ENCODE measurements at places on chromosomes 11 and 22. TPM values are rescaled to one million over a fixed set of nuclear protein-coding genes. Genes with fewer than 3 reads are reported as not detected.

ZNHIT2 gene
- 21.9 TPM for total RNA-seq

LRRC32 gene
- 0.22 TPM for total RNA-seq

KCNK7 gene
- total RNA-seq = 0.51 TPM

PPP2R5B gene
- total RNA-seq = 5.3 TPM
